Erythroblast (primary cell): ENCODE measurements at places on chromosomes 3 and 15.

DNA sequence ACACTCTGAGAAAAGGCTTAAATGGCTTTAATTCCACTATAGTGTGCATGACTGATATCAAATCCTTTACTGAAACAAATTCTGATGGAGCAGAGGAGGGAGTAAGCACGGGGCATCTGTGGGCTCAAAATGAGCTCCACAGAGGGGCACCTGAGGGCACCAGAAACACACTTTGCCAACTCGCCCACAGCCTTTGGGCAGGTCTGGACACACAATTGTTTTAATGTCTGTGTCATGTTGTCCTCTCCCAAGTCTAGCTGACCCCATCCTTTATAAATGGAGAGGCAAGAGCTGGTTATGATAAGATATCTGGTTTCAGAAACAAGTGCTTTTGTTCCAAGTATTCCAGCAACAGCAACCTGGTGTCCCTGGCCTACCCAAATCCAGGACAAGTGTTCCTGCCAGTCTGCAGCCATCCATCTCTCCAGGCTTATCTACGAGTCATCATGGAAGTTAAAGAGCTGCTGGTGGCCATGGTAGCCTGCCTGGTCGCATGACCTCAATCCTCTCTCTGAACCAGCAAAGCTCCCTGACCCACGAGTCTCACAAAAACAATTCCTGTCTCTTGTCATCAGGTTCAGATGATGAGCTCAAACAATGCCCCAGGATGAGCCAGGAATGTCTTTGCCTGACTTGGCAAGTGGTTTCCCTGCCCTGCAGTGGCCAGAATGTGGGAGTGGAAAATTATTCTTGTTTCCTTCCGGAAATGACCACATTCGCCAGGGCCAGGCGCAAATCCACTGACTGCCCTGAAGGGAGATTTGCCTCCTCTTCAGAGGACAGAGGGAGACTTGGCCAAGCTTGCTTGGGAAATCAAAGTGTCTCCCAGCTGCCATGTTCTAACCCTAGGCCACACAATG lies 64.4 kb upstream of the TPM1 start:
- no peak for DNase-seq

- DNase-seq = no peak
Observed at GRCh38 chr15:51080286-51080685, 14.4 kb downstream of the TNFAIP8L3 start.

- DNase-seq = no peak
Observed at GRCh38 chr3:184022323-184022722, 4.6 kb upstream of the ABCC5 start.

DNA sequence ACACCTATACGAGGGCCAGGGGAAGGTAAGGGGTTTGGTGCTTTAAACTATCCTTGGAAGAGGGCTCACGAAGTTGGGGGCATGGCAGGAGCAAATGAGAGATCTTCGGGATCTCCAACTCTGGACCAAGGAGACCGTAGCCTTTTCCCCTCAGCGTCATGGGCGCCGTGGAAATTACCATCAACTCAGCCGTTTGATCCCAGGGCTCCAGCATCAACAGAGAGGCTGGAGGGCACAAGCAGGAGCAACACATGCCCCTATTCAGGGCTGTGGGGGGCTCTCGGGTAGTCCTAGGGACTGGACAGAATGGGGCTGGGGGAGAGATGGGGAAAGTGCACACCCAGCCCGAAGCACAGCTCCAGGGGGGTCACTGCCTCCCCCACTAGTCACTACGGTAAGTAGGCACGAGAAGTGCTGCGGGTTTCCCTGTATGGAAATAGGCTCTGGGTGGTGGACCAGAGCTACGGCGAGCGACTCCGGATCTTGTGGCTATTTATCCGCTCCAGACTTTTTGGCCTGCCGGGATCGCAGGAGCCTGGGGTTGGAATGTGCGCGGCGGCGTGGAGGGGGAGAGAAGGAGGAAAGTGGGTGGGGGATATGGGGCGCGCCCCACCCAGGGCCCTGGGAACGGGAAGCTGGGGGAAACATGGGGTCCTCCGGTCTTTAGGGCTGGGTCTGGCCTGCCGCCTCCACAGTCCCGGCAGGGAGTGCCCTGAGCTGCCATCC lies 539 bp upstream of the LAMB2 start:
- peak; percentile 46 for DNase-seq

DNA sequence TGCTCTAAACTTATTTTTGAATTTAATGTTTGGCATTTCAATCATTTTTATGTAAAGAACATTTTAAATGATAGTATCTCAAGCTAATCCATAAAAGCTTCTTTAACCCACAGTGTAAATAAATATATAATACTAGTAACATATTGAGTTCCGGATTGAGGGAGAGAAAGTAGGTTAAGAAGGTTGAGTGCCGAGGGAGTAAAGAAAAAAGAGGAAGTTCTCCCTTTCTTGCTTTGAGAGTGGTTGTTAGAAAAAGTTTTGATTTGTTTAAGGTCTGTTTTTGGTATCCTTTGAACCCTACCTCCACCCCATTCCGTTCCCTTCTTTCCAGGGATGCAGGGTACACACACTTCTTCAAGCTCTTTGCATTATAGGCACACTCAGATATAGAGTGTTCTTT lies 130.8 kb downstream of the VPS8 start:
- DNase-seq = no peak

- no peak for DNase-seq
Observed at GRCh38 chr3:186832276-186832675, 10.2 kb upstream of the ADIPOQ start.

DNA sequence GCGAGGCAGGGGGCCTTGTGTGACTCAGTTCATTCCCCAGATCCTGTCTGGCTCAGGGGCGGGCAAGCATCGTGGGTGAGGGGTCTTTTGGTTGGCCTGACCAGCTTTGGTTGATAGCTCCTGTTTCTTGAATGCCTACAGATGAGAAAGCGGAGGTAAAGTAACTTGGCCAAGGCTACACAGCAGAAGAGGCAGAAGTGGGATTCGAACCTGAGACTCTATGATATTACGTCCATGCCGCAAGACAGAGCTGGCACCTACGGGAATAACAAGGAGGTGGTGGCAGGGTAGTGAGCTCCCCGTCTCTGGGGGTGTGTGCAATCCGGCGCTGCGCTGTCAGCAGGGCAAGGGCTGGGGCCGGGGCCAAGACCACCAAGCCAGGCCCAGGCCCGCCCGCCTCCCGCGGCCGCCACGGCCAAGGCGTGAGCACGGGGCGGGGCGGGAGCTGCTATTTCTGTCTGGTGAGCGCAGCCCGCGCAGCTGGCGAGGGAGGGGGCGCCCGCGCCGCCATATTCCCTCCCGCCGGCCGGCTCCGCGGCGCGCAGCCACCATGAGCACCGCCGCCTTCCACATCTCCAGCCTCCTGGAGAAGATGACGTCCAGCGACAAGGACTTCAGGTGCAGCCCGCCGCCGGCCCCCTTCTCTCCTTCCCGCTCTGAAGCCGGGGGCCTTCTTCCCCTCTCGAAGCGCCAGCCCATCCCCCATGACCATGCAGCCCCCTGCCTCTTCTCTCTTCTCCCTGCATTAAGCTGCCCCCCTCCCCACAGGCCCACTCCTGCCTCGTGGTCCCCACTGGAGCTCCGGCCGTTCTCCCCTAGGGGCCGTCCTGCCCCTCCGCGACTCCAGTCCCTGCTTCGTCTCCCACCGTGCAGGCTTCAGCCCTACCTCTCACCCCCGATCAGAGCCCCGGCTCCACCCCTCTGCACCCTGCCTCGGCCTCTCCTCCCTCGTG lies at the start of gene CAND2:
CAND2 (plus strand) TSS at position 510 of the 953 bp plus-strand sequence; CDS start at position 551, 41 bp downstream.
- DNase-seq = peak; percentile 59

DNA sequence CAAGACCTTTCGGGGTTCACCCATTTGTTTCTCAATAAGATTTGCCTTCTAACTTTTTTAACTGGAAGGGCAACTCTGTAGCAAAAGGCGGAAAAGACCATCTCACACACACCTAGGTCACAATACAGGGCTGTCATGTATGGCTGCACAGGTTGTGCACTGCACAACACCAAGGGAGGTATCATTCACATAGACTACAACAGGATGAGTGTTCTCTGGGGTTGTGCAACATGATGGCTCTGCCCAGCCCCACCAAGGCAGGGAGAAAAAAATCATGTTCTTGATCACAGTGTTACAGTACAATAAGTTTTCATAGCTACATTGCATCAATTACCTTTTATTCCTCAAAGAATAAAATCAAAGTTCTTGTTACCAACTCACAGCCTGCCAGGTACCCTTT lies 52.8 kb downstream of the ANXA2 start:
- DNase-seq = no peak

DNA sequence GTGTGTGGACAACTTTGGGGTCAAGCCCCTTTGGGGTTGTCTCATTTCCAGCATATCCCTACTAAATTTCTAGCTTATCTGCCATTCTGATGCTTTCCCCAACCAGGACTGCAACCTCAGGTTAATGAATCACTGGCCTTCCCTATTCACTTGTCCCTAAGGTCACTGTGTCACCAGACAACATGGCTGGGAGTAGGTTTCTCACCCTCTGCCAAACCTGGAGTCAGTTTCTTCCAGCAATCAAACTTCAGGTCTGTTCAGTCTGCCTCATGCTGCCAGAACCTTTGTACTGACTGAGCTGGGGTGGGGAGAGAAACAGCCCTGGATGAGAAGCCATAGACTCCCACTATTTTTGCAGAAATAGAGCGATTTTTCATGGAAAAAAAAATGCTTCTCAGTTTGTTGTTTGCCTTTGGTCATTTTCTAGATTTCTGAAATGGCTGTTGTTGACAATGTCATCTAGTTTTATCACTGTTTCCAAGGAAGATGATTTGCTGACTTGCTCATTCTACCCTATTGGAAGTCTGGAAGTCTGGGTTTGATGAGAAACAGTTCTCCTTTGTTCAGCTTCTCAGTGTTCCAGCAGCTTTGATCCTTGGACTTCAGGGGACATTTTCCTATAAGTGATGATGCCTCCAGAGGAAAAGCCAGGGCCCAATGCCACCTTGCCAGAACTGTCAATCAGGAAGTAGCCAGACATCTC lies 74.8 kb upstream of the IL12A start:
- no peak for DNase-seq

- DNase-seq = peak; percentile 52
Observed at GRCh38 chr15:82139823-82140268, 94.0 kb upstream of the MEX3B start.

DNA sequence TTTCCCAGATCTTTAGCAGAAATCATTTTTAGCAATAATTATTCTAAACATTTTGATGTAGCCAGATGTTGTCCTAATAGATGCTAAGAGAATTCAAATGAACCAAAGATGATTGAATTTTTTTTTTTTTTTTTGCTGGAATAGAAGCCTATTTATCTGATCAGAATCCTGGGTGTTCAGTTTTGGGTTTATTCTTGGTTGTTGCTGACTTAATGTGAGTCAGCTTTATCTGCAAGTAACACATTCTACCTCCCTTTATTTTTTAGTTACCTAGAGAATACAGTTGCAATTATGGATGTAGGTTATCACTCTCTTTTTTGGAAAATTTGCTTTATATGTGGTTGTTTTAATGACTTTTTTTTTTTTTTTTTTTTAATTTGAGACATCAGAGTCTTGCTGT lies 6.4 kb downstream of the CEP97 start:
- DNase-seq = peak; percentile 64

- no peak for DNase-seq
Observed at GRCh38 chr3:52423173-52423572, 21.7 kb downstream of the SEMA3G start.

DNA sequence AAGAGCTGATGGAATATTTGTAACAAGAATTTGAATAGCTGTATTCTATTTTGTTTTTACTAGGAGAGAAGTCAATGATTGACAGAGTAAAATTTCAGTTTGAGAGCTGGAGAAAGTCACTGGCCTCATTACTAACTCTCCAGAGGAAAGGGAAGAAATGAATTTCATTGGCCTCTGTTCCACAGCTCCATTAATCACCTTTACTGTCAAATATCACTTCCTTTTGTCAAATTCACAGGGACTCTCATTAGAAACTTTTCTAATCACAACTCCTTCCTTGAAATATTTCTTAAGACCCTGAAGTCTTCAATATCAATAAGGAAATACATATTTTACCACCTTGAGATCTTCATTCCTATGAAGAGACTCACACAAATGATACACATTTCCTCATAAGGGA lies 379.9 kb upstream of the RASGRP1 start:
- DNase-seq = no peak

- no peak for DNase-seq
Observed at GRCh38 chr3:126852511-126852910, 130.4 kb upstream of the PLXNA1 start.

GRCh38 chr15:65682404-65682911 lies 60.7 kb downstream of the SLC24A1 start:
- DNase-seq = no peak

- DNase-seq = no peak
Observed at GRCh38 chr3:151423091-151423490, 37.8 kb downstream of the IGSF10 start.

DNA sequence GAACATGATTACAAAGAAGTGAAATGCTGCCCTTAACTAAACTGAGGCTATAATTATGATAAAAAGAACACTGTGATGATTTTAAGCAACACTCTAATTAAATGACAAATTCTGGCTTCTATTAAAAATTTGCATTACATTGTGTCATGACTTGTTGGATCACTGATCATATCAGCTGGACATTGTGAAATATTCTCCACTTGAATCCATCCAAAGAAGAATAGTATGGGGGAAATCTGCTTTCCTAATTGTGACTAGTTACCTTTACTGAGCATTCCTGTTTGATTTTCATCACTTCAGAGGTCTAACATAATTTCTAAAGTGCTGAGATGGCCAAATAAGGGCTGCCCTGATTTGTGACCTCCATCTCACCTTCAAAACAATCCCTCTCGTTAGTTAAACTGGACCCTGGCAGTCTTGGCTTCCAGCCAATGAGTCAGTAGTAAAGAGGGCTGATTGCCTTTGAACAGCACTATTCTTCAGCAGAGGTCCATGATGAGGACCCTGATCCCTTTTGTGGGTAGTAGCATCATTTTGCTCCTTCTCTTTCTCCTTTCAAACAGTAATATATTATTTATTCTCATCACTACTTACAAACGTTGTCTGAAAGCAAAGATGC lies 53.5 kb upstream of the LEKR1 start:
- no peak for DNase-seq

DNA sequence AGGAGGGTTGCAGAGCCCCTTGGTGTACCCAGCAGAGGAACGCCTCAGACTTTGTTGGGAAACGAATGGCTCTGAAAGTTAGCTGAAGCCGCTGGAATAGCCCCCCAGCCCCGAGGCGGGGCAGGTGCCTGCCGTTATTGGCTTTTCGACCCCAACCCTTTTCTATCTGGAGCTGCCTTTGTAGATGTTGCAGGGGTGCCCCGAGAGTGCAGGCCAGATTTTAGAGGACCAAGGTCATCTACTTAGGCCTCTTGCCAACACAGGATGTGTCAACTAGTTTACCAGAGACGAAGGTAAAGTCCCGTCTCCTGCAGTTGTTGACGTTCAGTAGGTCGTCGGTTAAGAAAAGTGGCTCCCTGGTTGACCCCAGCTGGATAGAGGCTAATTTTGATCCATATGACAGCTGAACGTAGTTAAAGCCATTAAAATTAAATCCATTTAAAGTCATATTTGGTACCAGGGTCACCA lies 579 bp upstream of the UBE3A start:
- DNase-seq = peak; percentile 69

DNA sequence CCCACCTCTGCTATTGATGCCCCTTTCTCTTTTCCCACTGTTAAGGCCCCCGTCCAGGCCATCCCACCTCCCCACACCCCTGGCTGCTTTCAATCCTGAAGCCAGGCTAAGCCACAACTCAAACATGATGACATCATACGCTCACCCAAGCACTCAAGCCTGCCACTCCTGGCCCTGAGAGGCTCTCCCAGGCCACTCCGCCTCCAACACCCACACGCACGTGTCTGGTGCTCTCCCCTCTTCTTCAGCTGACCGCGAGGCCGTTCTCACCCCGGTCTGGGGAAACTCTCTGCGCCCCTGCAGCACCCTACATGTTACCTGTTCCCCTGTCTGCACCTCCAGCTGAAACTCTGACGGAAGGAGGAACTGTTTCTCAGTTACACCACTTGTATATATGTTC lies 6.2 kb downstream of the ZXDC start:
- DNase-seq = no peak
